ENCODE measurements at places on chromosomes 7 and 10.

GRCh38 chr10:76922666-76923065 is 714.9 kb downstream of the KCNMA1 start:
- DNase-seq = no peak

DNA sequence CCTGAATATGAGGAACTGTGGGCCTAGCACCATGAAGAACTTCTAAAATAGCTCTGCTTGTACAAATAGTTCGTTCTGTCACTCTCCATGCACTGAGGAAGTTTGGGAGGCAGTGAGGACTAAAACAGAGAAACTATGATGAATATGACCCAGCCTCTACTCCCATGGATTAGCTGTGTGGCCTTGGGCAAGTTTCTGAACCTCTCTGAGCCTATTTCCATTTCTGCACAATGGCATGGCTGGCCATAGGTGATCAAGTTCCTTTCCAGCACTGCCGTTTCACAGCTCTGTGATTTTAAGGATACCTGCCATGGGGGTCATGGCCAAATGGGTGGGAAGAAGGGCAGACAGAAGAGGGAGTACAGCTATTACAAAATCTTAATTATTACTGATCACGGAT is 57.6 kb downstream of the SORBS1 start:
- DNase-seq = no peak

DNA sequence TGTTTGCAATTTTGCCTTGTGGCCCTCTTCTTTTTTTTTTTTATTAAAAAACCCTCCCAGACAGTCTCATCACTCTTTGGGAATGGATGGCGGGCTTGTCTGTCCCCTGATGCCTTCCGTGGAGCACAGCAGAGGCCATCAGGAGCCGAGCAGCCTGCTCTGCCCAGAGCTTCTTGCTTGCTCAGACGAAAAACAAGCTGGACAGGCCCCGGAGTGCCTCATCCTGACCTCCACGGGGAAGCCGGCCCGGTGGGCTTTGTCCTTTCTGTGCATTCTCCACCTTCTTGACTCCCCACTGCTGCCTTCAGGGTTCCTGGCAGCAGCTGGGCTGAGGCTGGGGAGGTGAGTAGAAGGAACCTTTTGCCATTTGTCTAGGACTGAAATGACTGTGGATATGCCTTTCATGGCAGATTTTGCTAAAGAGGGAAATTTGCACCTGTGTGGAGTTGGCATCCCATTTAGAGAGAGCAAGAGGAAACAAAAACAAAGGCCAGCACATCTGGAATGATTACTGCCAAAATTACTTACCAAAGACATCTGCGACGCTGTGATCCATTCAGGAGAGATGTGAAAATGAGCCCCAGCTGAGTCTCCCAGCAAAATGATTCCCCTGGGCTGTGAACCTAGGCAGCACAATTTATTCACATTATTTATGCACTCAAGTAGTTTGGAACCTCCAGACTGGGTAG is 108.3 kb downstream of the AOAH start:
- DNase-seq = no peak

DNA sequence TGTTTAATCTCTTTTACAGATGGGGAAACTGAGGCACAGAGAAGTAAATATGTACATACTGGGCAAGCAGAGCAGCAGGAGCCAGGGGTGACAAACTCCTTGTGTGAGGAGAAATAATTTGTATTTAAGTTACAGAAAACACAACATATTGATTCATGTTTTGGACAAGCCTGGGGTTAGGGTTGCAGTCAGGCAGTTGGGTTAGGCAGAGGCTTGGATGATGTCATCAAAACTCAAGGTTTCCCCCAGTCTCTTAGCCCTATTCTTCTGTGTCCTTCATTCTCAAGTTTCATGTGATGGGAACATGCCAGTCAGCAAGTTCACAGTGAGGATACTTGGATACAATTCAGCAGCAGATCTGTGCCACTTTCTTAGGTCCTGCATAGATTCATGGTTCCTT is 181.4 kb downstream of the CXCL12 start:
- no peak for DNase-seq

GRCh38 chr7:82331234-82331633 is 112.3 kb downstream of the CACNA2D1 start:
- DNase-seq = no peak

DNA sequence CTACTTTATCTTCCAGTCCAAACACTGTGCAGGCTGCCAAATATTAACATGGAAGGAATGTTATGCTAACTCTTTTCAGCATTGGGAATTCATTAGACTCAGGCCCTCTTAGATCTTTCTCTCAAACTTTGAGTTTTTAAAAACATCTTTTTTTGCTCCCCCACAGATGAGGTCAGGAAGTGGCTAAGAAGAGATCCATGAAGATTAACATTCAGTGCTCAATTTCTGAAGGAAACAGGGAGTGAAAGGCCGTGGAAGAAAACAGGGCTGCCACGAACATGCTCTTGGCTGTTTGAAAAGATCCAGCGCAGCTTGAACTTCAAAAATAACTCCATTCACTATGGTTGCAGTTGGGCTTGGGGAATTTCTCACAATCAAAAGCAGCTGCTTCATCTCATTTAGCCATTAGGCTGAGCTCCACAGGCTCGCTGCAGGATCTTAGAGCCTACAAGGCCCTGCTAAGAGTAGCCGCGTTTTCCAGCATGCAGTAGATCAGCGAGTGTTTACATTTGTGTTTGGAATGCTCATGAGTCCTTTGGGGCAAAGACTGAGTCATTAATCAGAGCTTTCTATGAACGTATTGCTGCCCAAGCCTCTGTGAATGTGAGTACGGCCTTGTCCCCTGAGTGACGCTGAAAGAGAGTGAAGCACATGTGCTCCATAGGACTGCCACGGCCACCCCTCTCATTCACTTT is 41.2 kb upstream of the TNS3 start:
- DNase-seq = no peak

DNA sequence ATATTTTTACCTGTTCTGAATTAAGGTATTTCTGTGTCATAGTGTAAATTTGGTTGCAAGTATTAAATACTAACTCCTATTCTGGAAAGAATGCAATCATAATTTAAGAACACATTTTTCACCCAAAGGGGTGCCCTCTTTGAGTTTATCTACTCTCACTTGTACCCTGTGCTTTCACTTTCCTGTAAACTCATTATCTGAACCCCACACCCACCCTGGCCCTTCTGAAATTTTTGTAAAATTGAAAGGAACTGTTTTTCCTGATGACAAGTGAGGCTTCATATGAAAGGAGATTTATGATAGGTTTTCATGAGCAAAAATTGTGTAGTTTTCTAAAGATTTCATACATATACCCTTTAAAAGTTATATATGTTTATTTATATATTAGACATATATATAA is 134.5 kb downstream of the WNT2 start:
- DNase-seq = no peak

- DNase-seq = no peak
Observed at GRCh38 chr10:111344804-111345203, 268.0 kb downstream of the ADRA2A start.

DNA sequence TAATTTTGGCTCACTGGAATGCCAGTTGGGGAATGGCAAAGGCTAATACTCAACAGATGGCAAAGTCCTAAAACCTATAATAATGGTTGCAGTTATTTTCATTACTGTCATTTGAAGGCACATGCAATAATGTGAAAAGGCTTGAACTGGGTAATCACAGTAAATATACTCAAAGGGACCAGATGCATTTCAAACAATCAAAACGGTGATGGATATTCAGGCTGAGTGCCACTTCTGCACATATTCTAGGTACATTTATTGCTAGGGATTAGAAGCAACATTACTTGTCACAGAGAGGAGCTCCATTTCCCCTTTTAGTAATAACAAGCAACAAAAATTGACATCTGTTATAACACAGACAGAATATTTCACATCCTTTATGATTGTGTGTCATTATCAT is 171.8 kb downstream of the NXPH1 start:
- no peak for DNase-seq

- no peak for DNase-seq
Observed at GRCh38 chr10:123607386-123607785, 58.8 kb upstream of the GPR26 start.

DNA sequence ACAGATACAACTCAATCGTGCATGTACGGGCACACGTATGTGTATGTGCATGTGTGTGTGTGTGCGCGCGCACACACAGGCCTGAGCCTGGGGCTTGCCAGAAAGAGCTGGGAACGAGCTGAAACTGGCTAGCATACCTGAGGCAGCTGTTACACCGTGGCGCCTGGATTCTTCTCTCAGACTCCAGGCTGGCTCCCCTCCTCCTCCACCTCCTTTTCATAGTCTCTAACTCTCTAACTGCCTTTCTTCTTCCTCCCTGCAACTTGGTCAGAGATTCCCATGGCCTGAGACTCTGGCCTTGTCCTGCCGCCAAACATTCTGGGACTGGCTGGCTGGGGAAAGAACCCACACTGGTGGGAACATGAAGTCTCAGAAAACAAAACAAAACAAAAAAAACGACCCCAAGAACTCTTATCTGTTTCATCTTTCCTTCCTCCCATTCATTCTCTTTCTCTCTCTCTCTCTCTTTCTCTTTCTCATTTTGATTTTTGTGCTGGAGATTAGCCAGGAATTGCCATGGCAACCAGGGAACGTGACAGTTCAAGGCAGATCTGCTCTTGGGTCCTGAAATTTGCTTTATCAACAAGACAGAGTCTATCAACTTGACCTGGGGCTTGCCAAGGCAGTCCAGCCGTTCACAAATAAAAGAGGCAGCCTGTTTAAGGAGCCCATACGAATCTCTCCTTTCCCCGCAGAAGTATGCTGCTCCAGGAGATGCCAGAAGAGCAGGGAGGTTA is 76.8 kb upstream of the SEM1 start:
- DNase-seq = no peak

DNA sequence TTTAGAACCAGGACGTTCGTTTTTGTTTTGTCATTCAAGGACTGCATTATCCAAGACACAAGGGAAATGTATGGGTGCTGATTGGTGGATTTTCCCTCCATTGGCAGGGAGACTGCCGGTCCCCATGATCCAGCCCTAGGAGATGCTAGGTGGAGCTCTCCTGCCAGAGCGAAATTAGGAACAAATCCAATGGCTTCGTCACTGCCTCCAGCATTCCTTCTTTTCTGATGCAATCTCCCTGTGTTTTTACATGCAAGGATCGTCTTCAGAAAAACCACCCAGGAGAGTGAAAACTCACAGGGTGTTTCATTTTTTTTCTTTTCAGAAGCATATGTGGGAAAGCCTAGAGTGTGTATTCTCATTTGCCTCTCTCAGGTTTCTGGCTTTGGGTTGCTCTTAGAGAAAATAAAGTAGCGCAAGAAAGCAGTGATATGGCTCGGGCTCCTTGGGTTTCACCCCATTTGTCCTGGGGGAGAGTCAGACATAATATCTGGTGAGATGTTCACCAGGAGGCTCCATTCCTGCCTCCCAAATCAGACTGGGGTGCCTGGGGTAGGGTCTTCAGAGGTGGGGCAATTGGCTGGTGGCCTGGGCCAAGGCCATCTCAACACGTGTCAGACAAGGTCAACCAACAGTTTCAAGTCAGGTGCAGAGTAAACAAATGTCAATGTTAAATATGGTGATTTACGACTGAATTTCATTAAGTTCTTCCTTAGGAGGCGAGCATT is 450.9 kb upstream of the MKI67 start:
- DNase-seq = no peak

DNA sequence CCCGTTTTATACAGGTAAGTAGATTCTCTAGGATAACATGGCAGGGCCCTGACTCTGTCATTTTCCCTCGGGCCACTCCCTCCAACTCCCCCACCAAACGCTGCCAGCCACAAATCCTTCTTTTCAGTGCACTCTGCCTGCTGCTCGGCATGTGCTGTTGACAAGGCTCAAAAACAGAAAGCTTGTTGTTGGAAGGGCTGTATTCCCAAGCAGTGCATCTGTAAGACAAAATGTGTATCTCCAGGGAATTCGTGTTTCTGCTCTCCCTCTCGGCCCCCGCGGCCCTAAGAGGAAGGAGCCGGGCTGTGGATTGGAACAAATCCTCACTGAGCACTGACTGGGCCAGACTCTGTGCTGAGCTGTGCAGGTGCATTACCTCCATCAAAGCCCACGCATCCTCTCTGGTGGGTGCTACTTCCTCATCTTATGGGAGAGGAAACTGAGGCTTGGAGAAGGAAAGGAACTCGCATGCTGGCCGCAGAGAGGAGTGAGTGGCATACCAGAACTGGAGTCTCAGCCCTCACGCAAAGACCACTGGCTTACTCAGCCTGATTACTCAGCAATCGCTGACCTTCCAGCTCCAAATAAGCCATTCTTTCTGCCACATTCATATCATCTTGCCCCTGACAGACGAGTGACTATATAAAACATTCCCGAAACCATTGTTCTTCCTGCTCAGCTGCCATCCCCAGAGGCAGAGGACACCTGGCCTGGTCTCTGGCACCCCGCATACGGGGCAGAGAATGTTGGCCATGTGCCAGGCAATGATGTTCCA is 33.5 kb upstream of the ENO4 start:
- DNase-seq = no peak

GRCh38 chr7:134900166-134900982 is 85.9 kb upstream of the AGBL3 start:
- DNase-seq = no peak

DNA sequence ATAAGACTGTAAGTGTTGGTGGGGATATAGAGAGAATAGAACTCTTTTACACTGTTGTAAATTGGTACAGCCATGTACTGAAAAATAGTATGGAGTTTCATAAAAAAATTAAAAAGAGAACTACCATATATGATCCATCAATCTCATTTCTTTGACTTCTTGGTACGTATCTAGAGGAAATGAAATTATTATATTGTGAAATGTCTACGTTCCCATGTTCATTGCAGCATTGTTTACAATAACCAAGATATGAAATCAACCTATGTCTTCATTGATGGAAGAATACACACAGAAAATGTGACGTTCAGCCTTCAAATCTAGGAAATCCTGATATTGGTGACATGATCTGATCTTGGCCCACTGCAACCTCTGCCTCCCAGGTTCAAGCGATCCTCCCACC is 32.0 kb downstream of the SHOC2 start:
- DNase-seq = no peak
